Mucosa of gallbladder (tissue), 1 donor: ENCODE measurements at places on chromosomes 6 and 20. TPM values are rescaled to one million over a fixed set of nuclear protein-coding genes. Genes with fewer than 3 reads are reported as not detected.

HAO1 gene
- 2.7 TPM for total RNA-seq

DAAM2 gene
- total RNA-seq = 12.5 TPM

OXT gene
- 0.46 TPM for total RNA-seq

ARFGEF2 gene
- total RNA-seq = 37.1 TPM

IL22RA2 gene
- not detected for total RNA-seq

SOX4 gene
- 79.4 TPM for total RNA-seq

NKAIN2 gene
- total RNA-seq = 0.29 TPM

GRM1 gene
- total RNA-seq = not detected

GPR63 gene
- total RNA-seq = 1.6 TPM

- DNase-seq = no peak
These were observed 12.7 kb downstream of the IL17F start for GRCh38 chr6:52231406-52232127.

DNA sequence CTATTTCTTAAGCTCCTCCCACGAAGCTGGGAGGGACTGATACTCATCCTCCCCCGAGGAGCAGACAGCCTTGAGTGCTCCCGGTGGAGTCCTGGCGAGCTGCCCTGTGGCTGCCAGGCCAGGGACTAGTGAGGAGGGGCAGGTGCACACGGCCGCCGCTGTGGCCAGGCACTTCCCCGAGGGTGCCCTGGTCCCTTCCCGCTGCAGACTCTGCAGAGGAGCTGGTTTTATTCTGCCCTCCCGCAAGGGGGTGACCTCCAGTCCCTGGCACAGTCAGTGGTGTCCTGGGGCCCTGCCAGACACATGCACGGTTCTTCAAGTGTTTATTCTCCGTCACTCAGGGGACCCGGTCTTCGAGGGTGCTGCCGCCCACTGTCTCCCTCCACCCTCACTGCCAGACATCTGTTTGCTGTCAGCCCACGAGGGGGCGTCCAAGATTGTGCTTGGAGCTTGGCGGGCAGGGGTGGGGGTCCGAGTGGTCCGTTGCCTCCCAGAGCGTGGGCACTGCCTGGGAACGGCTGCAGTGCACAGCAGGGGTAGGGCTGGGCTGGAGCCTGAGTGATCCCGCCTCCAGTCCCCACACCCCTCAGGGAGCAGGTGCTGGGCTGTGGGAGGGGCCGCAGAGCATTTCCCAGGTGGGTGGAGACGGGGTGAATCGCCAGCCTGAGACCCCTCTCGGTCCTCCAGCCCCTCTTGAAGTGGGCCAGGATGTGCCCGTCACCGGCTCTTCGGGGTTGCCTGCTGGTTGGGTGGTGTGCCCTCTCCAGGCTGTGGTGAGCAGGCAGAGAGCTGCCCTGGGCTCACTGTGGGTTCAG is 3.1 kb upstream of the CABLES2 start:
- peak; percentile 82 for DNase-seq

DNA sequence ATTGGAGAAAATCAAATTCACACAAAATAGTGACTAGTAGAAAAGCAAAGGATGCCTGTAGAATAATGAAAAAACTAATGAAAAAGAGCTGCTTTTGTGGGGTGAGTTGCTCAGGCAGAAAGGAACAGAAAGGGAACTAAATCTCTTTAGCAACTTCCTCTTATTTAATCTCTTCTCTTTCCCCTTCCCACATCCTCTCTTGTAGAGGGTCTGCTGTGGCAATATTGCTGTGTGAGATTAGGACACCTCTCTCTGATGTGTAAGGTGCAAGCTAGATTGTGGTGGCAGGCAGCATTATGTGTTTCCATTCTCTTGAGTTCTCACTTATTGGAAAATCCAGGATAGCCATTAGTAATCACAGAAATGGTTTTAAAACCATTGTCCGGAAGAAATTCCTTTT is 49.7 kb downstream of the SYNE1 start:
- DNase-seq = no peak

GRCh38 chr6:14857501-14857900 is 388.4 kb upstream of the JARID2 start:
- DNase-seq = peak; percentile 30

GRCh38 chr20:8320306-8320705 is 188.2 kb downstream of the PLCB1 start:
- no peak for DNase-seq

GRCh38 chr6:77026341-77026740 is 436.9 kb downstream of the HTR1B start:
- no peak for DNase-seq

- no peak for DNase-seq
These were observed 17.1 kb downstream of the NAPB start for GRCh38 chr20:23404196-23404595.

GRCh38 chr6:143450453-143451371 is at the start of the genes ADAT2 and PEX3:
TSS of gene ADAT2 (minus strand) at chr6:143450695. CDS start at chr6:143450658, 37 bp downstream.
TSS of gene PEX3 (plus strand) at chr6:143450805. CDS start at chr6:143451043, 238 bp downstream.
- peak; percentile 93 for DNase-seq

- DNase-seq = no peak
These were observed at the start of gene OOEP for GRCh38 chr6:73369563-73369962. TSS of gene OOEP (minus strand) at chr6:73369897. CDS start at chr6:73369792, 105 bp downstream.

DNA sequence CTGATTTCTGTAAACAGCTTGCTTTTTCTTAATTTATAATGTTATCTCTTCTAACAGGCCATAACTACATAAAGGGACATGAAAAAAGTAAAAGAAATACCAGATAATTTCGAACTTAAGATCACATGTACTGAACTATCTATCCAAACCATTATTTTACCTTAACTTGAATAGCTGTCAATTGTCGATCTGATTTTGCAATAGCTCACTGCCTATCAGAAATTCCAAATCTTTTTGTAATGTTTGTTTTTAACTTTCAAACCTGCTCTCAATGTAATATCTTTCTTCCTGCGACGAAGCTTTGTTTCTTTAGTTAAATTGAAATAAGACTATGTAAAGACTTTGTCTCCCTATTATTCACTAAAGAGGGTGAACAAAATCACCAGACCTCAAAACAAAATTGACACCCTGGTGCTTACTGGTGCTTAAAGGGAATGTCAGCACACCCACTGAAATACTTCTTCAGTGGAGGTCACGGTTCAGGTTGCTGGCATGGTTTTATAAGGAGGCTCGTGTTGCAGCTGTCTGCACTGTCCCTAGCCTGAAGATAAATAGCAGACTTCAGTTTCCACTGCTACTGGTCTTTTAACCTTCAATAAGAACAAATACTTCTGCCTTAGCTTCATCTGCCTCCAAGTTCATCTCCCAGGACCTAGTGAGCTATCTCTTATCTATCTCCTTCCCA is 117.5 kb upstream of the QKI start:
- no peak for DNase-seq

- no peak for DNase-seq
These were observed 176.1 kb upstream of the PLN start for GRCh38 chr6:118371955-118372354.

GRCh38 chr6:18011287-18011686 is 23.9 kb upstream of the KIF13A start:
- DNase-seq = no peak

DNA sequence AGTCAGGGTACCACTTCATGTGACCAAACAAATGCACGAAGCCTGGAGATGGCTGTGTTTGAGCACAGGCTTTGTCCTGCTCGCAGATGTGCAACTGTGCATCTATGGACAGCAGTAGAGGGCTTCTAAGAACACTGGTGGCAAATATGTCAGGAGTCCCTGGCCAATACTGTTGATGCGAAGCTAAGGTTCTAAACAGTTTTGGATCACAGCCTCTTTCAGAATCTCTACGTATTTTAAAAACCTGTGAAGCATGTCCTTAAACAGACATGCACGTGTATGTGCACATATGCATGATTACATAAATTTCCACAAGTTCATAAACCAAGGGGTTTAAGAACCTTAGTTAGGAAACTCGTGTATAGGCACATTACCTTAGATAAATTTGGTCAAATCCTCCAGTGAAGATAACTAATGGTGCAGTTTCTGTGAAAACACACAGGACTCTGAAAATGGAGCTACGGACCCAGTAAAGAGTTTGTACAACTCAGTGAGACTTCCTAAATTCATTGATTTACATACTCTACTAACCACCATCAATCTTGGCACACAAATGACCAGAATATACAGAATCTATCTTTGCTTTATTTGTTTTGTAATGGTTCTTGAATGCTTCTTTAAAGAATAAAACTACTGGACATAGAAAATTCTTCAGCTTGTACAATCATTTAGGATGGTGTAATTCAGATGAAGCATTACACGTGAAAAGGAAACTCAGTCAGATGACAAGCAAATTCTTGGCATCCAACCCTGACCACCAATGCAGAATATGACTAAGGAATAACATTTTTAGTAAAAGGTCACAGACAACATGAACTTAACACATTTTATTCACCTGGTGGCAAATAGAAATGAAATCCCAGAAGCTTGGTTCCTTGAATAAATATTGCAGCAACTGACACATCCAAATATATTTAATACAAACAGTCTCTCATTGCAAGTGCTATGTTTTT is 27.4 kb downstream of the KCNQ5 start:
- DNase-seq = no peak

DNA sequence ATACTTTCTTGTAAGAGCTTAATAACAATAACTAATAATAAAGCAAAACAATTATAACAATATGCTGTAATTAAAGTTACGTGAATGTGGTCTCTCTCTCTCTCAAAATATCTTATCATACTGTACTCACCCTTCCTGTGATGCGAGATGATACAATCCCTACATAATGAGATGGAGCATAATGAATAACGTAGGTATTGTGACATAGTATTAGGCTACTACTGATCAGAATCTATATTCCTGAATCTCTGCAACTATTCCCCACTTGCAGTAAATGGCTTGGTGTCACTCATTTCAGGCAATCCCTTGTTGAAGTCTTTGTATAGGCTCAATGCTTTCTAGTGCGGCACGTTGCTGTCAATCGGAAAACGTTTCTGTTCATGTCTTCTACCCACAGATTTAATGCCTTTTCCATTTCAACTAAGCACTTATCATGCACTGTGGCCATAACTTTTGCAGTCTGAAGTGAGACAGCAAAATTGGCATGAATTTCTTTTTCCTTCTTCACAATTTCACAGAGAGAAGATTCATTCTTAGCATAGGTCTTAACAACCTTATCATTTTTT is 32.3 kb downstream of the MOXD1 start:
- DNase-seq = no peak

DNA sequence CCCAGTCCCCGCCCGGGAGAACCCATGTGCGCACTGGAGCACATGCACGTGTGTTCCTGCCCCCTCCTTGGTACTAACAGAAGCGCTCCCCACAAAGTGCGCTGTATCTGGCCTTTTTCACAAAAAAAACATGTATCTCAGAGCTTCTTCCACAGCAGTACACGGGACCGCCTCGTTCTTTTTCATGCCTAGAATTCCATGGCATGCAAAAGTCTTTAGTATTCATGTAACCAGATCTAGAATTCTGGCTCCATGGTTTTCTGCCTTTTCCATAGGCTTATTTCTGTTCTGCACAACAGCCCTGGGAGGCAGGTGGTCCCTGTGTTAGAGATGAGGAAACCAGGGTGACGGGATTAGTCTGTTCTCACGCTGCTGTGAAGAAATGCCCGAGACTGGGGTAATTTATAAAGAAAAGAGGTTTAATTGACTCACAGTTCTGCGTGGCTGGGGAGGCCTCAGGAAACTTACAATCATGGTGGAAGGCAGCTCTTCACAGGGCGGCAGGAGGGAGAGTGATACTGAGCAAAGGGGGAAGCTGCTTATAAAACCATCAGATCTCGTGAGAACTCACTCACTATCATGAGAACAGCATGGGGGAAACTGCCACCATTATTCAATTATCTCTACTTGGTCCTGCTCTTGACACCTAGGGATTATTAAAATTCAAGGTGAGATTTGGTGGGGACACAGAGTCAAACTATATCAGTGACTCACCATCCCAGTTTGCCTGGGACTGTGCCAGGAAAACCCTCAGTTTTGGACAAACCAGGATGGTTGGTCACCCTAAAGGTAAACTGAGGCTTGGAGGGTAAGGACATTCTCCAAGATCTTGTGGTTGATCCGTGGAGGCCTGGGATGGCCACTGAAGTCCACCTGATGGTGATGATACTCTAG is 41.0 kb downstream of the C20orf203 start:
- no peak for DNase-seq

DNA sequence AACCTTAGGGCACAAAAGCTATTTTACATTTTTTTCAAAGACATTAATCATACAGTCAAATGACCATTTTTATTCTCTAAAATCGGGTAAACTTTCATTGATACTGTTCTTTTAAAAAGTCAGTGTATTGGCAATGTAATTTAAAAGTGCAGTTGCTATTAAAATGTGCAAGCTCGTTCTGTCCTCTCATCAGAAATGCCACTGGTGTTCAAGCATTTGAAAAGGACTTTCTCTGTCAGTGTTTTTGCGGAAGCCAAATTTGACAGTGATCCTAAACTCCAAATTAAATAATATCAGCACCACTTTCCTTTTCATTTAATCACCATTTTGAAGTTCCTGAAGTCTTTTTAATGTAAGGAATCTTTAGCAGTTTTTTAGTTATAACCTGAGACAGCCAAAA is 69.6 kb downstream of the AFG1L start:
- DNase-seq = no peak

GRCh38 chr6:53244958-53245357 is 96.3 kb upstream of the GCM1 start:
- DNase-seq = no peak
